ENCODE measurements at places on chromosomes 2 and 18.

- DNase-seq = no peak
Measured at GRCh38 chr2:203708846-203709396, 2.5 kb downstream of the CD28 start.

DNA sequence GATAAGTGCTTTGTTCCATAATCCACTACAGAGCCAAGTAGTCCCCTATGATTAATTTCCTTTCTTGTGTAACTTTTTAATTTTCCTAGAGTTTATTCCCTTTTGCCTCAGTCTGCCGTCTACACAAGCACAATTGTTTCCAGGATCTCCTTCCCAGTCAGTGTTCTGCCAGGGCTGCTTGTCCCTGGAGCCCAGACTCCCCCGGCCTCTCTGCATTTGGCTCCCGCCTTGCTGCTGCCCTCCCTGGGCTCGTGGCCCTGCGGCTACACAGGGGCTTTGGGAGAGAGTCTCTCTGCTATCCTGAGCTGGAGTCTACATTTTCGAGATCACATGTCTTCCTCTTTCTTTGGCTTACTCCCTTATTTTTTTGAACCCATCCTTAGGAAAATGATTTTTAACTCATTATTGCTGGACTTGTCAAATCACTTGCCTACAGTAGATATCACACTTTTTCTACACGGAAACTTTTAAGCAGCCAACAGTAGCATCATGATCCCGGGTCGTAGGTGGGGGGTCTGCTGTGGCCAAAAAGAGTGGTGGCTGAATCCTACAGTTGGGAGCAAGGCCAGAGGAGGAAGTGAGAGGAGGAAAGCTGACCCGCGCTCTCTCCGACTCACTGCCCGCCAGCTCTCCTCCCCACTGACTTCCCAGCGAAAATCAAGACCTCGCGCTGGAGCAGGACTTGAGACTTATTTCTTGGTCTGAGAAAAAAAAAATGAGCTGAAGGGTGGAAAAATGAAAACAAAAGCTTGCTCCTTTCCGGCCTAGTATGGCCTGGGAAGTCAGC is 9.4 kb downstream of the FBLN7 start:
- DNase-seq = no peak

GRCh38 chr2:62589691-62590356 is 83.8 kb upstream of the TMEM17 start:
- no peak for DNase-seq

DNA sequence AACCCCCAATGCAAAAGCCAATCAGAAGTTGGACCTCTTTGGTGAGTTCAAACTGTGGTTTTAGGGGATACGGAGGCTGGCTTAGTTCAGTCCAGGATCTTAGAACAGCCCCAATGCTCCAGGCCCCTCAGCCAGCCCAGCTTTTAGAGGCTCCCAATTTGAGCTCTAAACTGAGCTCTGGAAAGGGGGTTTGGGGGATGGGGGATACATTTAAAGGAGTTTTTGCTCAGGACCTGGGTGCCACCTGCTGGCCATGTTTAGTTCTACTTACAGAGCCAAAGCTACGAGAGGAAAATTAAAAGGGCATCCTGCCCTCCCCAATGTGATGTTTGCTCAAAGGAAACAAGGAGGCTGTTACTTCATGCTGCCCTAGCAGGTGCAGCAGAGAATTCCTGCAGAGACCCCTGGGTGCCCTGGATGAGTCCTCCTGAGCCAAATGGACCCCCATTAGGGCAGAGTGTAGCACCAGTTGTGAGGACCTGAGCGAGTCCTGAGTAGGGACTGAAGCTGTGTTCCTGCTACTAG is 15.9 kb upstream of the TMEM214 start:
- no peak for DNase-seq

DNA sequence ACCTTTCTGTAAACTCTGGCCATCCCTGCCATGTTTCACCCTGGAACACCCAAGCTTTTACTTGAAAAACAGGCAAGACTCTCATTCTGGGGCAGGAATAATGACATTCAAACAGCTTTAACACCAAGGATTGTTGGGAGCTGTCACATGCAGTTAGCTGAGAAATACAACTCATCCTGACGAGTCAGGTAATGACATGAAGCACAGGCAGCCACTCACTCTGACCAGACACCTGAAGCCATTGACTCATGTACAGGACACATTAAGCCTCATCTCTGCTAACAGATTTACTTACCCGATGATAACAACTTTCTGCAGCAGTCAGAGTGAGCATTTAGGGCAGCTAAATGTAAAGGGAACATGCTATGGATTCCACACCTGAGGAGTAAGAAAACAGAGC is 163.1 kb upstream of the PGAP1 start:
- DNase-seq = no peak

- DNase-seq = no peak
Measured at GRCh38 chr2:38214209-38214717, 138.3 kb upstream of the CYP1B1 start.

GRCh38 chr2:219612577-219613286 is 14.7 kb upstream of the SLC4A3 start:
- no peak for DNase-seq

DNA sequence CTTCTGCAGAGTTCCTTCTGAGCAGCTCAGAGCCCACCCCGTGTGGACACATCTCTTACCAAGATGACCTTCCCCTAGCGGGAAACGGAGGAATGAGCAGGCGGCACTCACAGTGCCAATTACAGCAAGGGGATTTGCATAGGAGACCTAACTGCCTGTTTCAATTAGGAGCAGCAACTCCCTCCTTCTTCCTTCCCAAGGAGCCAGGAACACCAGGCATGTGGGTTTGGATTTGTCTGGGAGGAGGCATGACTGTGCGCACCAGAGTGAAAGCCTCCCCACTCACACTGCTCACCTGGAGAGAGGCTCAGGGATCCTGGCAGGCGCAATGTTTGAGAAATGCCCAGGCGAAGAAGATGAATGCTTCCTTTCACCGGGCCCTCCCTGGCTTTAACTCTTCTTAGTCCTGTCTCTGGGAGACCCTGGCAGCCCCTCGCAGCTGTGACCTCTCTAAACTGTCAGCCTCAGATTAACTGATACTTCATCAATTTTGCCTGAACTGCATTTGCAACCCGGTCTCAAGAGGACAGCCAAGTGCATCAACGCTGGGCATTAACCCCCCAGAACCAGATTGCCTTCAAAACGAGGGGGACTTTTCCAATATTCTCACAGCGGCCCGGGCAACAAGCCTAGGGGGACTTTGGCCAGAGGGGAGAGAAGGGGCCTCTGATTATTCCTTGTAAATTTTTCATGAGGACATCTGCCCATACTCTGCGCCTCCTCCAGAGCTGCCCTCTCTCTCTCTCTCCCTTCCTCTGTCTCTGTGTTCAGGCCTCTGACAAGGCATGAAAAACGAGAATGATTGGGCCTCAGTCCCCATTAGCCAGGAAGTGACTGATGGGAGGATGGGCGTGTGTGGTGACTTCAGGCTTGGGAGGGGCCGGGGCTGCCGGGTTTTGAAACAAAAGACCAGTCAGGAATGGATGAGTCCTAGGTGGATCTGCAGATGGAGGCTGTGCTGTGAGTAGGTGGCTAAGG is 93.8 kb downstream of the CMPK2 start:
- no peak for DNase-seq

DNA sequence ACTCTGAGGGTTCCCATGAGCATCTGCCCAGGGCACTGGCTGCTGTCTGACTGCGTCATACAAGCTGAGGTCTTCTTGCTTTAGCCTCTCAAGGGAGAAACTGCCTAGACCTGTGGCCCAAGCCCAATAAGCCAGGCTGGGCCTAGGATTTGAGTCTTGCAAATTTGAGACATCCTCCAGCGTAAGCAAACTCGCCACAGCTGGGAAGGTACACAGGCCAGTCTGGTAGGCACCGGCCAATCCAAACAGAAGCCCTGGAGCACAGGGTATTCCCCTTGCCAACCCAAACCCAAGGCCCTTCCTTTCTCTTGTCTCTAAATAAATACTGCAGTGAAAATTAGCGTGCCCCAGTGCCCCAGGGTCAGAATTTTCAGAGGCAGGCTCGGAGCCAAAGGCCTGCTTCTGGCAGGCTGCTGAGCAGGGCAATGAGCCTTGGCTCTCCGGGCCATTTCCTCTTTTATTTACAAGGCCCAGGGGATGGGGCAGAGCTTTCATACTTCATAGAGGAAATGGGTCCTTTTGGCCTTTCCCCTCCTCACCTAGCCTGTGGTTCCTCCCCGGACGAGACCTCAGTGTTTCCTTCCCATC is 33.3 kb downstream of the POLR1A start:
- no peak for DNase-seq

DNA sequence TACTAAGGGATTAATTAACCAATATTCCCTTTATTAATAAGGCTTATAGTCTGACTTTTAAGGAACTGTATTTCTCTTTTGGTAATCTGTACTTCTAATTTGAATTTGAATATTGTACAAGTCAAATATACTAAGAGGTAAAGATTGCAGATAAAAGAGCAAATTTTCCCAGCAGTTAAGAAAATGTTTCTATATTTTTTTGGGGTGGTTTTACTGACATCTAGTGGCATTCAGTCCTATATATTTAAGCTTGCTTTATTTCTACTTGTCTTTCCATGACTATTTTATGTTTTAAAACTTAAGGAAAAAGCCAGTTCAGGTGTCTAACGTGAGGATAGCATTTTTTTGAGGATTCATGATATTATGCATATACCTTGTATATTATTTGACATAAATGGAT is 41.6 kb downstream of the TDRD15 start:
- no peak for DNase-seq

- no peak for DNase-seq
Measured at GRCh38 chr18:51017140-51017879, 12.7 kb upstream of the SMAD4 start.

DNA sequence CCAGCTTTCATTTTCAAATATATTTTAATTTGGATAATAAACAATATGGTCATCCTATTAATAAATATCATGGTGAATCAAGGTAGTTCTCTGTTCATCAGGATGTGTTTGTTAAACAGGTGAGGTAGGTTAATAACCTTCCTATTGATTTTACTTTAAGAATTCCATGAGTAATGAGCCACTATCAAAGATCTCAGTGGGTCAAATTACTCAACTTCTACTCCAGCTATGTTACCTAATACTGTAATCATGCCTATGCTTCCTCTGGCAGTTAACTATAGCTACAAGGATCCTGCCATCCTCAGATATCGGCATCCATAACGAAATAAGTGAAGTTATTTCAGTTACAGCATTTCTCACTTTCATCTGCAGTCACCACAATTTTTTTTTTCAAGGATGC is 289.6 kb upstream of the SLC8A1 start:
- no peak for DNase-seq

GRCh38 chr2:236964291-236964690 is 121.4 kb upstream of the COPS8 start:
- no peak for DNase-seq

- no peak for DNase-seq
Measured at GRCh38 chr2:25608718-25609117, 64.7 kb downstream of the DTNB start.

DNA sequence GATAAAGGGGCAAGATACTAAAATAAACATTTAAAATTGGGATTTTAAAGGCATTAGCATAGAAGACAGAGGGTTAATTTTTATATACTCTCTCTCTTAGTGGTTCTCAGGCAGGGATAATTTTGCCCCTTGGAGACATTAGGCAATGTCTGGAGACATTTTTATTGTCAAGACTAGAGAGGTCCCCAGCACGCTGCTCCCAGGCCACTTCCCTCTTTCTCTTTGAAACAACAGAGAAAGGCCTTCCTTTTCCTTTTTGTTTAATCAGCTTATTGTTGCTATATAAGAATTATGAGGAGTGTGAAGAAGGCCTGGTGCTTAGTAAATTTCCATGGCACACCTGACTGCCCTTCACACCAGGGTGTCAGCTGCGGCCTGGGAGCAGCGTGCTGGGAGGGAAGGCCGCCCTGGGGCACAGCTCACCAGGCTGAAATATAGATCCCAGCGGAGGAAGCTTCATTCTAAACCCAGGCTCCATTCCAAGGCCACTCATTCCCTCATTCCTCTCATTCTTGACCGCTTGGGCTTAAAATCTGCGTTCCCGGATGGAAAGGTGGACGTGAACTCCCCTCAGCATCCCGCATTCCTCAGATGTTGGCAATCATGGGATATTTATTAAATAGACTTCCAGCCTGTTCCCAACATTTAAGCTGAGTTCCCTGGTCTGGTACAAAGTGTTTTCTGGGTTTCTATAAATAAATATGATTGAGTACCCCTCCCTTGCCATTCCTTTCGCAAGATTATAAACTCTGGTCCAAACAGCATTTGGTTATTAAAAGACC is 22.5 kb downstream of the SLC14A2 start:
- no peak for DNase-seq

DNA sequence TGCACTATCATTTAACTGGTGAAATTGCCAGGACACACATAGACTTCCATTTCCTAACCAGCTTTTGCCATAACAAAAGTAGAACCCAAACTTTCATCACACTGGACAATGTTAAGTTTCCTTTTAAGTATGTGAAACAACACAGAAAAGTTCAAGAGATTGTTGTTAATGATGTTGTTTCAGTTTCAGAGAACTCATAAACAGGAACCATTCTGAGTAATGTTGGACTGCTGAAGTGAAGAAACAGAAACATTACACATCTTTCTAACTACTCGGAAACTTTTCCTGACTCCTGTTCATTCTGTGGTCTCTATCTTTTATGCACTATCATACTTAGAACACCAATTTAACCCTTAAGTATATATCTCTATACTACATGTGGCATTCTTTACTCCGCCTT is 179.2 kb downstream of the RIT2 start:
- no peak for DNase-seq

- no peak for DNase-seq
Measured at GRCh38 chr2:218329027-218329825, 27.4 kb upstream of the CATIP start.

DNA sequence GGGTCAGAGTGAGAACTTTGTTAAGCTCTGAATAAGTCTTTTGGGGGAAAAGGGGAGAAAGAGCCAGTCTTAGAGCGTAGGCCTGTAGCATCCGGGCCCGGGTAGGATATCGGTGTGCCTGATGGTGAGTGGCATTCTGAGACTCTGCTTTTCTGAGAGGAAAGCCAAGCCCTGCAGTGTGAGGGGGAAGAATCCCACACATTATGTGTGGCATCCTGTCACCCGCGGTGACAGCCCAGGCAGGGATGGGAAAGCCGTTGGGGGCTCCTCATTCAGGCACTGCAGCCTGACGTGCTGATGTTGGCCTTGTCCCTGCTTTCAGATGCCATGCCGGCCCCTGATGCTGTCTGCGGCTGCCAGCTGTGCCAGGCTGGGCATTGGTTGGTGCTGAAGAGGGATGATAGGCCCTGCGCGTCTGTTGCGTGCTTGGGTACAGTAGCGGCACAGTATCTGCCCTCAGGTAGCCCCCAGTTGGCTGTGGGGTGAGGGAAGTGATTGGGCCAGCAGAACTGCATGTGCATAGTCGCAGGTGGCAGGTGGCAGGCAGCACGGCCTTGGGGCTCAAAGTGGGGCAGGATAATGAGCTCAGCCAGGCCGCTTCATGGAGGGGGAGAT is 37.6 kb downstream of the GLI2 start:
- no peak for DNase-seq

GRCh38 chr2:104840156-104840555 is 13.8 kb upstream of the POU3F3 start:
- DNase-seq = no peak

Measured in naive thymus-derived CD8-positive, alpha-beta T cell (primary cell).